ENCODE measurements at places on chromosomes 4 and X.

DNA sequence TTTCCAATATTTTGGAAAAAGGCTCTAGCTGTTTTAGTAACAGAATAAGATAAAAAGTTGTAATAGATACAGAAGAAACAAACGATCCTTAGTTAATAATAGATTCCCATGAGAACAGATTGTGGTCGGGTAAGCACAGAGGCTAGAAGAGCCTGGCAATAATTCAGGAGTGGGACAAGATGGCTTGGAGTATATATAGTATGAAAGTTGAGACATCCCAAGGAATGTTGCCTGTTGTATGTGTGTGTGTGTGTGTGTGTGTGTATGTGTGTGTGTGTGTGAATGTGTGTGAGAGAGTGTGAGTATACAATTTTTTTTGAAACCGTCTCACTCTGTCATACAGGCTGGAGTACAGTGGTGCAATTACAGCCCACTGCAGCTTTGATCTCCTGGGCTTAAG, 150.7 kb downstream of the PDGFC start:
- no peak for DNase-seq

- DNase-seq: no peak
Measured at GRCh38 chr4:168634276-168634802, 137.5 kb downstream of the PALLD start.

GRCh38 chrX:9180623-9181022, 146.7 kb upstream of the FAM9B start:
- DNase-seq: no peak

DNA sequence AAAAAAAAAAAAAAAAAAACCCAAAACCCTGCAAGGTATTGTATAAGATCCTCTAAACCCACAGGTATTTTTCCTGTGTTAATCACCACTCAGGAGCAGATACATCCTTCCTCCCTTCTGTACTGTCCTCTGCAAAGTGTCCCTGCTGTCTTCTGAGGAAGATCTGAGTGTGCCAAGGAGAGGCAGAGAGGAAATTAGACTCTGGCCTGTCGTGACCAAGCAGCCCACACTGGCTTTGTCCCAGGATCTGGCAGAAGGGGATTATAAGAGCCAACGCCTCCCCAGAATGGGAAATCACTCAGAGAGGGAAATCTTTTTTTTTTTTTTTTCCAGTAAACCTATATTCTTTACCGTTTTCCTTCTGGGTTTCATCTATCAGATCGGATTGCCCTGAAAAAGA, 39.6 kb downstream of the PTCHD1 start:
- DNase-seq: no peak

GRCh38 chr4:74540193-74540592, 95.3 kb downstream of the AREG start:
- no peak for DNase-seq

- no peak for DNase-seq
Measured at GRCh38 chrX:46837558-46838485, 979 bp downstream of the RP2 start.

- DNase-seq: no peak
Measured at GRCh38 chr4:81966676-81967075, 407.1 kb downstream of the HNRNPD start.

- DNase-seq: no peak
Measured at GRCh38 chr4:142567199-142567598, 278.9 kb downstream of the INPP4B start.

GRCh38 chr4:35163168-35163567, 1081.1 kb downstream of the ARAP2 start:
- no peak for DNase-seq

DNA sequence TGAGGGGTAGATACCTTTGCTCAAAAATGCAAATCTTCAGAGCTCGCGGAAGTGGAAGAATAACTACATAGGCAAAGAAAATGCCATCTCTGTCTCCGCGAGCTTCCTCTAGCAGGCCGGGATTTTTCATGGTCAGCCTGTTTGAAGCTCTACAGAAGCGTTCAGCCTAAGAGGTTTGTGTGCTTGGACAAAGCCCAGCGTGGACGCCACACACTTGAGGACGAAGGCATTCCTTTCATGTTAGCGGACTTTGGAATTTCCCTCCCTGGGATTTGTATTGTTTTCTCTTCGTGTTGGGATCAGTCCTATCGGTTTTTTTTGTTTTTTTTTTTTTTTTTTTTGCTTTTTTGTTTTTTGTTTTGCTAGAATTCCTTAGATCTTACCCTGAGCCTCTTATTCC, 53.7 kb downstream of the SMIM31 start:
- no peak for DNase-seq

All from HuH-7.5 (cell line).